ENCODE measurements at places on chromosomes 1 and 21. TPM values are rescaled to one million over a fixed set of nuclear protein-coding genes. Genes with fewer than 3 reads are reported as not detected.

DNA sequence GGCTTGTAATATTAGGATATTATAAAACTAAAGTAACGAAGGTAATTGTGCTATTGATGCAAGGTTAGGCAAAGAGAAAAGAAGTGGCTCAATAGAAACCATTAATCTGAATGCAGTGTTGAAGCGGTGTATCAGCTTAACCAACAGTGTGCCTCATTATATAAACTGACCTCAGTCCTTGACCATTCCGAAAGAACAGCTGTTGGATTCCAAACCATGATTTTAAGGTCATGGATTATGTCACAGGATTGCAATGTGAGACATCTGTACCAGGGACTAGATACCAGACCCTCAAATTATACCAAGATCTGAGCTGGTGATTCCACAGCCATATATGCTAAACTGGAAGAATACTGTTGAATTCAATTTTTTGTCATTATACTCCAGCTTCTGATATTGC lies 134.2 kb upstream of the HP1BP3 start:
- H3K4me3 ChIP-seq = no peak overlapping the region
- H3K36me3 ChIP-seq = no peaks in the 10 kb centered on the region
- H3K27me3 ChIP-seq = no peaks in the 10 kb centered on the region

- no peak overlapping the region for H3K27ac ChIP-seq
- no peaks in the 10 kb centered on the region for H3K4me1 ChIP-seq
- no peaks in the 10 kb centered on the region for H3K36me3 ChIP-seq
- DNase-seq = no peak
Observed at GRCh38 chr1:111879081-111879480, 110.4 kb downstream of the KCND3 start.

GRCh38 chr1:101849356-101849755 lies 147.4 kb downstream of the OLFM3 start:
- H3K4me1 ChIP-seq = peaks cover 52% of the 10 kb centered on the region
- no peaks in the 10 kb centered on the region for H3K27me3 ChIP-seq
- H3K27ac ChIP-seq = no peak overlapping the region
- no peak overlapping the region for H3K4me3 ChIP-seq
- no peaks in the 10 kb centered on the region for H3K36me3 ChIP-seq
- peak; percentile 16 for DNase-seq

DNA sequence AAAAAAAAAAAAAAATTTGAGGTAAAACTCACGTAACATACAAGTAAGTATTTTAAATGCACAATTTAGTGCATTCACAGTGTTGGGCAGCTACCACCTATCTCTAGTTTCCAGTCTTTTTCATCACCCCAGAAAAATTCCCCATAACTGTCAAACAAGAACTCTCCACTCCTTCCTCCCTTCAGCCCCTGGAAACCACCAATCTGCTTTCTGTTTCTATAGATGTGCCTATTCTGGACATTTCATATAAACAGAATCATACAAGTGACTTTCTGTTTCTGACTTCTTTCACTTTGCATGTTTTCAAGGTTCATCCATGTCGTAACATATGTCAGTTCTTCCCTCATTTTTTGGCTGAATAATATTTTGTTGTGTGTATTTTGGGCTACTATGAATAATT lies 24.9 kb upstream of the ETS2 start:
- no peak overlapping the region for H3K4me3 ChIP-seq
- no peaks in the 10 kb centered on the region for H3K4me1 ChIP-seq

DNA sequence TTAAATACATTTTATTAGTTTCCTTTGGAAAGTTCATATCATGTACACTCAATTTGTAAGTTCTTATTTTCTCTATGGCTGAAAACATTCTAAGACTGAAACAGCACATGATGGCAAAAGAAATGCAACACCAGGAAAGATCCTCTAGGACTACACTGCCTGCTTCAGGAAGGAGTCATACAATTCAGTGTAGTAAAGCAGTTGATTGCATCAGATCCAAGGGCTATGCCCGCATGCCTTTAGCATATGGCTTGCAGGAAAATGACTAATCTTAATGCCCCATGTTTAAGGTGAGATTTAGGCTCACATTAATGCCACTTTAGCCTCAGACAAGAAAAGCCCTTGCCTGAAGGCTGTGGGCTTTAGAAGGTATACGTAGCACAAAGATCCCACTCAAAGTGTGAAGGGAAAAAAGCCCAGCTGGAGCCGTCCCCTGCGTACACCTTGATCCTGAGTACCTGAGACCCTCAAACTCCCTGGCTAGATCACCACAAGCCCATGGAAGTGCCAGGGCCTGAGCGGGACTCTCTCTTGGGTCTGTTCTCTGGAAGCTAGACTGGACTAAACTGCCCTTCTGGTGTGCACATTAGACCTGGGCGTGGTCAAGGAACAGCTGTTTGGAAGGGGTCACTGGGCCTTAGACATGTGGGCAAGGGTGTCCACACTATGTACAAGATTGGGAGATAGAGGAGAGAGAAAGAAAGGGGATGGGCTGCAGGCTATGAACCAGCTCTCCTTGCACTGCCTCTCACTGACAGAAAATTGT lies 52.9 kb downstream of the ESRRG start:
- no peak overlapping the region for H3K4me3 ChIP-seq
- no peaks in the 10 kb centered on the region for H3K4me1 ChIP-seq
- no peak overlapping the region for H3K27ac ChIP-seq
- H3K36me3 ChIP-seq = no peaks in the 10 kb centered on the region
- peak; percentile 6 for DNase-seq

DNA sequence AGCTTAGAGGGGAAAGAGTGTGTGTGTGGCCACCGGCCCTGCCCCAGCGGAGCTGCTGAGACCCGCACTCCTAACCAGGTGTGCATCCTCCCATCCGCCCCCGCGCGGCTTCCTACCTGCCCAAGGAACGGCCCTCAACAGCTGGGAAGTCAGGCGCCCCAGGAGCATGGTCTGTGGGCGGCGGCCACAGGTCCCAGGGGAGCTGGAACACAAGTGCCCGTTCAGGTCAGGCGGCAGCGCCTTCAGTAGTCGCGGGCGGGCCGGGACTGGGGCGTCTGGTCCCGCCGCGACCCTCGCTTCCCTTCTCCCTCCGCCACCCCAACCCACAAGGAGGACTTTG lies 448 bp downstream of the AURKAIP1 start:
- H3K36me3 ChIP-seq = no peaks in the 10 kb centered on the region
- H3K27ac ChIP-seq = peak overlapping the region; percentile 93

DNA sequence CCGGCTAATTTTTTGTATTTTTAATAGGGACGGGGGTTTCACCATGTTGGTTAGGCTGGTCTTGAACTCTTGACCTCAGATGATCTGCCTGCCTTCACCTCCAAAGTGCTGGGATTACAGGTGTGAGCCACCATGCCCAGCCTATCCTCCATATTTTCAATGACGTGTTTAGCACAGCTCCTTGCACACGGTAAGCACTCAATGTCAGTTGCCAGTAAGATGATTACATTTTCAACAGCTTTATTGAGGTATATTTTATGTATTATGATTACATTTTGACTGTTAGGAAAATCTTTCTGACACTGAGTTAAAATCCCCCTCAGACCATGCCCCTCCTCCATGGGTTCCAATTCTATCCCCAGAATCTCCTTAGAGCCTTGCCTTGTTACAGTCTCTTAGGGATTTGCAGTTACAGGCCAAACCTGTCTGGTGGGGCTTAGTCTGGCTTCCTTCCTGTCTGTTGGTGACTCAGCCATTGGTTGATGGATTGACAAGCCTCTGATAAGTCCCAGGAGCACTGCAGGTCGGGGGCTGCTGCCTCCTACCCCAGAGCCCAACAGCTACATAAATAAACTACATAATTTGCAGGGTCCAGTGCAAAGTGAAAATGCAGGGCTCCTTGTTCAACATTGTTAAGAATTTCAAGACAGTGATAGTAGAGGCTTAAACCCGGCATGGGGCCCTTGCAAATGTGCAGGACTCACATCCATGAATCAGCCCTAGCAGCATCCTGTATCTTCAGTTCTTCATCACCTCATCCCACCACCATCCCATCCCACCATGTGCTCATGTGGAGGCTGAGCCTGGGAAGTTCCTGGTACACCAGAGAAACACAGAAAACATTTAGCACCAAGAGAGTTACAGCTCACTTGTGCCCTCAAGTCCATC lies 23.4 kb downstream of the COA7 start:
- peak; percentile 45 for DNase-seq
- H3K27ac ChIP-seq = no peak overlapping the region
- peaks cover 12% of the 10 kb centered on the region for H3K4me1 ChIP-seq

GRCh38 chr1:38788341-38789336 lies 70.9 kb downstream of the RRAGC start:
- H3K36me3 ChIP-seq = no peaks in the 10 kb centered on the region
- H3K4me3 ChIP-seq = no peak overlapping the region
- H3K4me1 ChIP-seq = peaks cover 55% of the 10 kb centered on the region
- no peak overlapping the region for H3K27ac ChIP-seq
- H3K27me3 ChIP-seq = no peaks in the 10 kb centered on the region

B3GALT5 gene
- 0.32 TPM for total RNA-seq

OR2AK2 gene
- not detected for total RNA-seq

ZNF648 gene
- total RNA-seq = not detected

MACF1 gene
- 265 TPM for total RNA-seq

MFSD2A gene
- total RNA-seq = 6.8 TPM

TP73 gene
- total RNA-seq = 10.0 TPM

SIM2 gene
- total RNA-seq = 49.1 TPM

RGS16 gene
- 23.1 TPM for total RNA-seq

Measured in A673 (cell line).